ENCODE measurements at places on chromosomes 2 and 18. TPM values are rescaled to one million over a fixed set of nuclear protein-coding genes. Genes with fewer than 3 reads are reported as not detected.

DNA sequence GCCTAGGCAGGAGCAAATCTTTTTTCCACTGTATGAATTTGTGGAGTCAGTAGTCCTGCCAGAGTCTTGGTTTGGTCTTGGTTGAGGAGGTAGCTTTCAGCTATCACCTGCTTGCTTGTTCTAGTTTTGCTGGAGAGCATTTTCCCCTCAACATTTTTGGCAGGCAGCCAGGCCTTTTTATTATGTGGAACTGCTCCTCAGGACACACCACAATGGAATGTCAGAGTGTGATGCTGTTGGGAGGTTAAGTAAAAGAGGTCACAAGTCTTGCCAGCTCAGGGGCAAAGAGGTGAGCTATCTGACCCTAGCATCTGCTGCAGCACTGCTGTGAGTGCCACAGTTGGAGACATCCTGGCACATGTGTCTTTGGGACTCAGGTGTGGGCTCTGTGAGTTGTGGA is 258.0 kb downstream of the CNTNAP5 start:
- no peak for DNase-seq

Gene OXER1
- polyA plus RNA-seq, result 0.37 TPM

- DNase-seq, result no peak
These were observed 182.4 kb downstream of the CDH2 start for GRCh38 chr18:27994571-27994970.

DNA sequence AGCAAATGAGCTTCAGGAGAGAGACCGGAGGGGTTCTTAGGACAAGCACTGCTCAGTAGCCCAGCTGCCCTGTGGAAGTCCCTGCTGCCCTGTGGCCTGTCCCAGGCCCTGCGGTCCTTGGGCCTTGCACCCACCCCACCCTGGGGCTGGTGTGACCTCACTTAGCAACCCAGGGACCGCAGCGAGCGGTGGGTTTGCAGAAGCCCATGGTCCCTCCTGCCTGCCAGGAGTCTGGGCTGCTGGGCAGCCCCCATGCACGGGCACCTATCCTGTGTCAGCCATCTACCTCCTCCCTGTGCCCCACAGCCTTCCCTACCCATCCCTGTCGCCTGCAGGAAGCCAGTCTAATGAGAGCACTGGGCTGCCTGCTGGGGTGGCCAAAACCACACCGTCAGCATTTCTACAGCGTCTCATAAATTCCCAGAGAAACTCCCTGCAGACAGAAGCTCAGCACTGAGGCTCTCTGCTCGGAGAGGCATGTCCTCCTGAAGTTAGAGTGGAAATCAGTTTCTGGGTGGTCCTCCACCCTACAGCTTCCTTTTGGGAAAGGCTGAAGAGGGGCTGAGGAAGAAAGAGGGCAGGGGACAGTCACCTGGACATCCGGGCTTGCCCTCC is 231.1 kb upstream of the HS6ST1 start:
- no peak for DNase-seq

GRCh38 chr18:73316513-73316912 is 448.7 kb upstream of the NETO1 start:
- DNase-seq, result no peak

DNA sequence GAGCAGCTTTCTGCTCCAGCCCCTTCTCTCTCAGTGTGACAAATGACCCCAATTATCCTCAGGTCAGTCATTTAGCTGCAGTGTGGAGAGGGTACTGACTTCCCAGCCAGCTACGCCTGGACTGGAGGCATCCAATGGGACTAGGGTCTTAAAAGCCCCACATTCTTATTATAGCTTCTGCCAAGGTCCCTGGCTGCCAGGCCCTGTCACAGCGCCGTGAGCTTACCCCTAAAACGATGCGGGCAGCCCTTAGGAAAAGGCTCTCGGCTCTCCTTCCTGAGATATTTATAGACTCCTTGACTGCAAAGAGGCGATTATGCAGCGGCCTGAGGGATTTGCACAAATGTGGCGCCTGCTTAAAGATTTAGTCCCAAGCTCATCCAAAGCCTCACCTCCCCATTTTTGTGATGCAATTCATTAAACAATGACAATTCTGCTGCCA is 69.2 kb upstream of the EDAR start:
- no peak for DNase-seq

- DNase-seq, result no peak
These were observed 281.9 kb downstream of the ZEB2 start for GRCh38 chr2:144237830-144238627.

GRCh38 chr2:63186331-63186730 is 135.7 kb downstream of the OTX1 start:
- no peak for DNase-seq

Gene CRIM1
- 168 TPM for polyA plus RNA-seq

DNA sequence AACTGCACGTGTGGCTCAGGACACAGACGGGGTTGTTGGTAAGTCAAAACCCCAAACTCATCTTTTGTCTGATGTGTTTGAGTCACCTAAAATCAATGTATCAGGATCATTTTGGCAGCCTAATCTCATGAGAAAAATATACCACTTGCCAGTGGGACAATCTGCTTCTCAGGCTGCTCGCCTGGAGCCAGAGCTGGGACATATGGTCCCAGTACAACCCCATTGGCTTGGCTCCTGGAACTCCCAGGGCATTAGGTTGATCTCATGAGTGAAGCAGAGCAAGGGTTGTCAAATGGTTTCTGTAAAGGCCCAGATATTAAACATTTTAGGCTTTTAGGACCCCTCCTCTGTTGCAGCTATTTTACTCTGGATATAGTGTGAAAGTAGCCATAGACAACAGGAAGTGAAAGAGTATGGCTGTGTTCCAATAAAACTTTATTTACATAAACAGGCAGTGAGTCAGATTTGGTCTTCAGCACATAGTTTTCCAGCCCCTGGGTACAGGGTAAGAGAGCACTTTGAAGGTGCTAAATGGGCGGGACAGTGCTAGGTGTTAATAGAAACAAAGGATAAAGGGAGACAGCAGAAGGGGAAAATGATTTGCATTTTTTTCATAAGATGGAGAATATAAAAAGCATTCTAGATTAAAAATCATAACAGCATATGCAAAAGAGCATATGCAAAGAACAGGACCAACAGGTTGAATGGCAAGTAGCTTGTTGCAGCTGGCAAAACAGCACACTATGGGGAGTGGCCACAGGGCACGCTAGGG is 290.8 kb downstream of the KCNS3 start:
- no peak for DNase-seq

Gene CD302
- polyA plus RNA-seq, result 12.3 TPM

DNA sequence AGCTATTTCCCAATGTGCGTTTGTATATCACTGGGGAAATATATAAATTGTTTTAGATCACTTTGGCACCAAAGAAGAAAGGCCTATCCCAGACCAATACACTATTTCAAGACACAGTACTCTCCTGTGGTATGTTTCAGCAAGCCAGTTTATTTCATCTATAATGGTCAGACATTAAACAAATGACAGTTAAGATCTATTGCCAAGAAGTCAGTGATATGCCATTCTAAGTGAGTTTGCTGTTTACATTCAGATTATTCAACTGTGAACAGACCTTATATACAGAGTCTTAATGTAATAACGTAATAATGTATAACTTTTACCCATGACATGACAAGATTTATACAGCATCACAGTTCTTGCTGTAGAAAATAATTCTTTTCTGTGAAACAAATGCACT is 352.7 kb downstream of the CDH7 start:
- DNase-seq, result no peak

GRCh38 chr18:62206593-62206992 is 19.5 kb downstream of the RELCH start:
- no peak for DNase-seq

DNA sequence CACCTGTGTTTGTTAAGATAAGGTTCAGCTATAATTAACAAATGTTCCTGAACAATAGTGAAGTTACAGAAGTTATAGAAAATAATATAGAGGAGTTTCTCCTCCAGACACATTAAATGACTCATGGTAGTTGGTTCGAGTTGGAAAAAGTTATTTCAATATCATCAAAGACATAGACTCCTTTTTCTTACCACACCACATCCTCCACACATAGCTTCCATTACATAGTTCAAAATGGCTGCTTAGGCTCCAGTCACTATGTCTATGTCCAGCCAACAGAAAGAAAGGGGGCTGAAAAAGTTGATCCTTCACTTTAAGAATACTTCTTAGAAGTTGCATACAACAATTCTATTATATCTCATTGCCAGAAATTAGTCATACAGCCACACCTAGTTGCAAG is 50.7 kb downstream of the DYNAP start:
- no peak for DNase-seq

DNA sequence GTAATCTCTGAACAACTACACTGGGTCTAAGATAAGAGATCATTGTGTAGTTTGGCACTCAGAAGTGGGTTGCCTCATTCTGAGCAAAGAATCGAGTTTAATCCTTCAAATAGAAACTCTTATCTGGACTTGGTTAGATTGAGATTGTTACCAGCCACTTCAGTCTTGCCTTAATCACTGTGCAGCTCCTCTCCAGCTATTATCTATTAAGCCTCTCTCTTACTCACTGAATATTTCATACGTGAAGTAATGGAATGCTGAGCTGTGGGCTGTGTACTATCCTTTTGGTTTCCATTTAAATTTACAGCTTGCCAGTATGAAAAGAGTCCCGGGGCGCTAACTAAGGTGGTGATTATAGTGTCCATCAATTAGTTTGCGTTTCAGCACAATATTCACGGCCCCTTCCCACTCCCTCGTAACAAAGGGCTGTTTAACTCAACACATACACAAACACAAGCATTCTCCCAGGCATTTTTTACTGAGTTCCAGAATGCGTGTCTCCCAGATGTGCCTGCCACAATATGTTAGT is 65.7 kb upstream of the NCKAP5 start:
- no peak for DNase-seq

Gene C2orf72
- 0.02 TPM for polyA plus RNA-seq

Gene ASAP2
- polyA plus RNA-seq, result 24.6 TPM

Gene FLACC1
- 1.1 TPM for polyA plus RNA-seq

- DNase-seq, result no peak
These were observed 422.9 kb downstream of the ARHGAP15 start for GRCh38 chr2:143551971-143552650.

GRCh38 chr2:29000481-29000880 is 19.4 kb downstream of the TOGARAM2 start:
- DNase-seq, result no peak

- no peak for DNase-seq
These were observed 13.1 kb downstream of the MOCOS start for GRCh38 chr18:36200354-36200771.

- DNase-seq, result no peak
These were observed 96.9 kb downstream of the LOXHD1 start for GRCh38 chr18:46559946-46560670.

Gene MAP2
- 0.69 TPM for polyA plus RNA-seq

Data from AG04450 (cell line).